ENCODE measurements at places on chromosomes 16 and 17. TPM values are rescaled to one million over a fixed set of nuclear protein-coding genes. Genes with fewer than 3 reads are reported as not detected.

The MSLN gene
- 17.1 TPM for polyA plus RNA-seq

The AOC3 gene
- polyA plus RNA-seq = 4.9 TPM

The TBC1D3E gene
- polyA plus RNA-seq = not detected

The GPR179 gene
- 0.28 TPM for polyA plus RNA-seq

The CHST5 gene
- polyA plus RNA-seq = 1.1 TPM

Data from left kidney (tissue), 8 donors.